ENCODE measurements at places on chromosomes 7 and 10. TPM values are rescaled to one million over a fixed set of nuclear protein-coding genes. Genes with fewer than 3 reads are reported as not detected.

GRCh38 chr7:79590391-79590790 lies 136.9 kb upstream of the MAGI2 start:
- DNase-seq, result no peak

GRCh38 chr10:28763471-28764170 lies 86.3 kb downstream of the BAMBI start:
- DNase-seq, result no peak

Gene PIK3CG
- total RNA-seq, result not detected

DNA sequence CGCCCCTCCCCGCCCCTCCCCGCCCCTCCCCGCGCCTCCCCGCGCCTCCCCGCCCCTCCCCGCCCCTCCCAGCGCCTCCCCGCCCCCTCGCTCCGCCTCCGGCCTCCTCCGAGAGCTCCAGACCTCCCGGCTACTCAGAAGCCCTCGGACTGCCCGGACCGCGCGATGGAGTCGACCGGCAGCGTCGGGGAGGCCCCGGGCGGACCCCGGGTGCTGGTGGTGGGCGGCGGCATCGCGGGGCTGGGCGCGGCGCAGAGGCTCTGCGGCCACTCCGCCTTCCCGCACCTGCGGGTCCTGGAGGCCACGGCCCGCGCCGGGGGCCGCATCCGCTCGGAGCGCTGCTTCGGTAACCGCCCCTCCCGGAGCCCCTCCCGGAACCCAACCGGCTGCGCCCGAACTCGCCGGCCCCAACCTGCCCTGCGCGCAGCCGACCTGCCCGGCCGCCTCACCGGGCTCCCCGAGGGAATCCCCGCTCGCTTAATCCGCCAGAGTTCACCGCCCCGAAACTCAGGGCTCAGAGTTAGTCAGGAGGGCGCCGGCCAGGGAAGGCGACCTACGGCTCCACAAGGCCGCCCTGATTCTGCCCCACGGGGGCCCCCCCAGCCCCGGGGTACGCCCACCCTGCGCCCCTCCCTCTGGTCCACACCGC lies at the start of gene PAOX:
Gene PAOX, plus strand, starts transcription at position 111 of the 649 bp plus-strand sequence. Its CDS starts 55 bp downstream, at position 166.
- no peak for DNase-seq

Gene CYP2C19
- not detected for total RNA-seq

GRCh38 chr10:120335553-120335952 lies 121.5 kb upstream of the PLPP4 start:
- no peak for DNase-seq

- DNase-seq, result no peak
These were observed 209.4 kb downstream of the ZMYND11 start for GRCh38 chr10:344582-345200.

GRCh38 chr10:65611592-65611991 lies 1314.2 kb upstream of the LRRTM3 start:
- DNase-seq, result no peak

- peak; percentile 7 for DNase-seq
These were observed 565 bp downstream of the ATP5MK start for GRCh38 chr10:103395754-103396066.

Gene SEM1
- 33.8 TPM for total RNA-seq

Gene CCDC6
- 19.0 TPM for total RNA-seq

DNA sequence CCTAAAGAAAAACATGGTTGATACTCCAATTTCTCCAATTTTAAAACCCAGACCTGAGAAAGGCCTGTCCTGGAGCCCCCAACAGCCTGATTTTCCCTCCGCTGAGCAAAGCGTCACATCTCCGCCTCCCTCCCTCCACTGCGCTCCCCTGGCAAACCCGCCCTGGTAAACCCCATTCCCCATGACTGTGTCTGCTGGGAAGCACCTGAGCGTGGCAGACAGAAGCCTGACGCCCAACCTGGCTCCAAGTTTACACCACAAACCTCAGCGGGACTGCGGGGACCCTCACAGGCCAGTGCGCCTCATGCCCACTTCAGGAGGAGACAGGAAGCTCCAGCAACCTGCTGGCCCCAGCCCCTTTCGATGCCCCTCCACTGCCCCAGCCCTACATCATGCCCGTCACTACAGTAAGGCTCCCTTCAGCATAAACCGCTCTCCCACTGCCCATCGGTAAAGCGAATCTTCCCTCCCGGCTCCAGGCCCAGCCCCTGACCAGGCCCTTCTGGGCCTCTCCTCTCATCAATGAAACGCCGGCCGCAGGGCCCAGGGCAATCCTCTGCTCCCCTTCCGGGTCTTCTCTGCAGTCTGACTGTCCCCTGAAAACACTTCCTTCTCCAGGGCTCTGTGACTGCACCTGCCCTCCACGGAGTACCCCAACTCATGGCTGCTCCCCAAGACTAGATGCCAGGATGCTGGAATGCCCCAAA lies 233.3 kb downstream of the MAD1L1 start:
- DNase-seq, result no peak

Gene SYCE1
- total RNA-seq, result not detected

- no peak for DNase-seq
These were observed 226.2 kb downstream of the SKAP2 start for GRCh38 chr7:26638140-26638539.

DNA sequence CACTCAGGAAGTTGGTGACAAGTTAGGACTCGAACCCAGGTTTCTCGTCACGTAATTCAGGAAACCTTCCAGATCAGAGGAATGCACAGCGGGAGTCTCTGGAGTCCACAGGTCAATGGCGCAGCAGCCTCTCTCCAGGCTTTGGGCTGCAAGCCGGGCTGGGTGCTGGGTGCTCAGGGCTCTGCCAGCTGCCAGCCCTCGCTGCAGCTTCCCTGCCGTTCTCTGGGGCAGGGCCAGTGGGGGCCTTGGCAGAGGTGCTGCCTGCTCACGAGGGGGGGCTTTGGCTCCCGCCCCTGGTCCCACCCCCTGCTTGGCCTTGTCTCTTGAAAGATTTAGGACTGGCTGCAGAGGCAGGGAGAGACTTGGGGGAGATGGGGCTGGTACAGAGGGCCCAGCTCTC lies at the start of gene TACR2:
Gene TACR2, minus strand, starts transcription at position 224 of the 400 bp plus-strand sequence. CDS start 595 bp downstream, outside the sequence.
- DNase-seq, result no peak

Gene GIMAP8
- not detected for total RNA-seq
